ENCODE measurements at places on chromosomes 12 and 14. TPM values are rescaled to one million over a fixed set of nuclear protein-coding genes. Genes with fewer than 3 reads are reported as not detected.

GRCh38 chr12:1126091-1126490, 135.1 kb downstream of the ERC1 start:
- no peak for DNase-seq

GRCh38 chr14:103456167-103456835, 66.3 kb downstream of the CKB start:
- DNase-seq: no peak

METTL3 gene
- 89.2 TPM for total RNA-seq

DNA sequence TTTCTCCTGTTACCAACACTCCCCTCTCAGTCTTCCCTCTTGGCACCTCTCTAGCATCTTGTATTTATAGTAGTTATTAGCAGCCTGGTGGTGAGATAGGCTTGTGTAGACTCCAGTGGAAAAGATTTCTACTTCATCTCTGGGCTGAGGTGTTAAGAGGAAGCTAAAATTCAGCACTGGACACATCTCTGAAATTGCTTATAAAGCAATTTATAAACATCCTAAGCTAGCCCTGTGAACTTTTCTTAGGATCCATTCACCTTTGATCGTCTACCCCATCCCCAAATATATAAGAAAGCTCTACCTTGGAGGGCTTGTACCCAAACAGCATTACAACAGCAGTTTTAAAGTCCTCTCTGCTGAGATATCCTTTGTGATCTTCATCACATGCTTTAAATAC, 928 bp downstream of the EFCAB11 start:
- no peak for DNase-seq

- no peak for DNase-seq
These were observed 165.5 kb downstream of the KIF21A start for GRCh38 chr12:39277416-39277815.

- DNase-seq: no peak
These were observed 35.1 kb downstream of the PPP2R5E start for GRCh38 chr14:63508033-63508432.

DNA sequence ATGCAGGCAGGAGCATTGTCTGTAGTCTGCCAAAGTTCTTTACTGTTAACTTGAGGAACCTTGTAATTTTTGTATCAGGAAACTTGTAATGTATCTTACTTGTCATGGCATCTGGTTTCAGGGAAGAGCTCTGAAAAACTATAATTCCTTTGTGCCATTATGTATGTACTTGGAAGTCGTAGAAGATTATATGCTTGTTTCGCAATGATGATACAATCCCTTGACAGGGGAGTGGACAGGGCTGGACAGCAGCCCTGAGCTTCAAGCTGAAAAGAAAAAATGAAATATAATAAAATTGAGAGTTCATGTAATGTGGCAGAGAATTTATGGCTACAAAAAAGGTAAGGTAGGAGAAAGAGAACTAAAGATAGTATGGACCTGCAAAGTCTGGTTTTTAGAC, 7.4 kb upstream of the DLGAP5 start:
- no peak for DNase-seq

DNA sequence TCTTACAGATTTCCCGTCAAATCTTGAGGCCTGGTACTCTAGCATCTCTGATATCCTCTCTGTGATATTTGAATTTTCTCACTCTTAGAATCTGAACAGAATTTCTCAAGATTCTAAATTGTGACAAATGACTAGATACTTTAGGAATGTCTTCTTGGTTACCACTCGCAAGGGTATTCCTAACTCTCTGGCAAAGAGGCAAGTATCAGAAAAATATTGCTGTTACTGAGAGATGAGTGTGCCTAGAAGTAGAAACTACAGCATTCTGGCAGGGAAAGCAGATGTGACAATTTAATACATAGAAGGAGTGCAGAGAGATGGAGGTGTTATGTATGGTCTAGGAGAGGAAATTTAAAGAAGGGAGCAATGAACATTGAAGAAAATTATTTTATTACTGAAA, 467.8 kb downstream of the LRIG3 start:
- no peak for DNase-seq

- DNase-seq: no peak
These were observed 127.8 kb downstream of the GCH1 start for GRCh38 chr14:54774824-54775223.

GRCh38 chr12:116336542-116337065, 59.1 kb upstream of the MED13L start:
- no peak for DNase-seq

TROAP gene
- total RNA-seq: 80.4 TPM

DNA sequence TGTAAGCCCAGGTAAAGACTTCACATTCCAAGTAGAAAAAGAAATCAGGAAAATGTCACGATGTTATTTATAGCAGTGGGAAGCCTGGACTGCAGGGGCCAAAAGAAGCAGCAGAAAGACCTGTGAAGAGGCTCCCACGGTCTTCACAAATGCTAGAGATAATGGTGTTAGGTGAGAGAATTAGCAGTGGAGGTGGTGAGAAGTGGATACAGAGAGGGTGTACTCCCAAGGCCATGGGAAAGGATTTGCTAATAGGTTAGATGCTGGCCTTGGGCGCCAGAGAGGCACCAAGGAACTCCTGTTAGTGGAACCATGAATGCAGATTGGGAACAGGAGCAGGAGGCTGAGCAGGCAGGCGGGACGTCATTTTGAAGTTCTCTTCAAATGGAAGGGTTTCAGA, 386.1 kb downstream of the C12orf75 start:
- no peak for DNase-seq

- DNase-seq: no peak
These were observed 25.7 kb upstream of the TC2N start for GRCh38 chr14:91893007-91893406.

KCNK10 gene
- not detected for total RNA-seq

GRCh38 chr12:2895051-2895451, 4.4 kb downstream of the TULP3 start:
- DNase-seq: no peak

- DNase-seq: no peak
These were observed at the start of gene PIWIL1 for GRCh38 chr12:130337488-130338303. Gene PIWIL1 (plus strand): TSS chr12:130337887. CDS start chr12:130342592, 4,705 bp downstream.

PTPRO gene
- 2.3 TPM for total RNA-seq

- no peak for DNase-seq
These were observed 10.0 kb downstream of the LHX5 start for GRCh38 chr12:113461666-113462065.

KITLG gene
- 0.31 TPM for total RNA-seq

DNA sequence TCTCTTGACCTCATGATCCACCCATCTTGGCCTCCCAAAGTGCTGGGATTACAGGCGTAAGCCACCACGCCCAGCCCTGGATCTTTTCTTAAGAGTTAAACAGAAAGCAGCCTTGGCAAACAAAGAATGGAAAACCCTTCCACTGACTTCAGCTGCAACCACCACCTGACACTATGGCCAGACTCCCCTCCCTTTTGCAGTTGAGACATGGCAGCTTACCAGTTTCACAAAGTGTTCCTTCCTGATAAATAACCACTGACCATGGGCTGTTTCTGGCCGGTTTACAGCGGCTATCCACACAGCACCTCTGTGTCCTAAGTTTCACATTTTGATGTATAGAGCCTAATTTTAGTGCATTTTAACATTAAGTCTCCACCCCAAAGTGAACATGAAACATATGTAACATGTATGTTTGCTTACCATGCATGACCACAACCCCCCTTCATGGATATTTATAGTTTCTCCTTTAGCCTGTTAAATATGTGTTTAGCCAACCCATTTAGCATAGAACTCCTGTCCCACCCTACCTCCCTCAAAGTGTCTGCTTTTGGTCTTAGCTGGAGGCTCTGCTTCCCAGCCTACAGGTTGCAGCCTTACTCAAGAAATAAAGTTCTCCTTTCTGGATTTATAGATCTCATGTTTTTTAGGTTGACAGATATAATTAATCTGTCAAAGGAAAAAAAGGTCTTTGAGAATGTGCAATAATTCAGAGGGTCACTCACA, 32.7 kb upstream of the RAB21 start:
- no peak for DNase-seq

Measured in activated naive CD8-positive, alpha-beta T cell treated with anti-CD3 and anti-CD28 coated beads, Interleukin-2, amount 10 ng/mL, durations not matched to agents 7 days and 5 days (primary cell).